LHCN-M2 (cell line): ENCODE measurements at places on chromosomes 3 and 15. TPM values are rescaled to one million over a fixed set of nuclear protein-coding genes. Genes with fewer than 3 reads are reported as not detected.
A peak's percentile ranks its signal among the peaks of the same experiment; 100 is the strongest.

DNA sequence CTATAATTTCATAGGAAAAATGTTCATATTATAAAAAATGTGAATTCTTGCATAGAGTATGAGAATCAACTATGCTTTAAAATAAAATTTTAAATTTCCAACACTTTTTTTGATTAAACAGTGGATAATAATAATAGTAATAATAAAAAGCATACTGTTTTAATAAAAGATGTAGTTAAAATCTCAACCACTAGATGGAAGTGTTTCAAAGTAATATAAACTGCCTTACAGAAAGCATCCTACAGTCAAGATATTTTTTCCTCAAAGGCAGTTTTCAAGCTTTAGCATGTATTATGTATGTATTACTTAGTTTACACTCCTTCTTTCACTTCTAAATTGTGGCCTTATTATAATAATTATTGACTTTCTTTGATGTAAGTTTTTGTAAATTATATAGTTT, 217.5 kb downstream of the CHL1 start:
- DNase-seq = peak; percentile 2

DNA sequence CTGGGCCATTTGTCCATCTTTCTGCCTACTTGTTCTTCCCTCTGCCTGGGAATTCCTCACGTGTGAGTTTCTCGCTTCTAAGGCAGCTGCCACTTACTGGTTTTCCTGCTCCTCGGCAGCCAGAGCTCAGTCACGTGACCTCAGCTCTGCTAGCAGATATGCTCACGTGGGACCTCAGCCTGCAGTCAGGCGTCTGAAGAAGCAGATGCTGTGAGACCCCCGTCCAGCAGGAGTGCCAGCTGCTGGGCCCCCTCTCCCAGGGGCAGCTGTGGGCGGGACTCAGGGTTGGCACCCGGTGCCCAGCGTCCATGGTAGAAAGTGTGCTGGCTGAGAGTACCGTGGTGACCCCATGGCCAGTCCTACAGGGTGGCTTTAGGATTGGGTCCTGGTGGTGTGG, 161.3 kb upstream of the TLE3 start:
- DNase-seq = peak; percentile 92

ERICH6 gene
- total RNA-seq = 0.11 and 0.38 TPM in 2 replicates

GOLGA8G gene
- total RNA-seq = under 0.01 and 0.11 TPM in 2 replicates

KCNMB2 gene
- not detected in 2 replicates for total RNA-seq

PPCDC gene
- 21.1 and 22.8 TPM in 2 replicates for total RNA-seq

ECE2 gene
- total RNA-seq = not detected in 2 replicates

EPHA3 gene
- 0.13 and 0.17 TPM in 2 replicates for total RNA-seq
